Posterior vena cava (tissue), 2 donors: ENCODE measurements at places on chromosomes 16 and 17.

GRCh38 chr16:67425061-67425460, 5.9 kb upstream of the HSD11B2 start:
- DNase-seq: no peak

- no peak for DNase-seq
Measured at GRCh38 chr17:81901167-81902022, 643 bp upstream of the NPB start.

DNA sequence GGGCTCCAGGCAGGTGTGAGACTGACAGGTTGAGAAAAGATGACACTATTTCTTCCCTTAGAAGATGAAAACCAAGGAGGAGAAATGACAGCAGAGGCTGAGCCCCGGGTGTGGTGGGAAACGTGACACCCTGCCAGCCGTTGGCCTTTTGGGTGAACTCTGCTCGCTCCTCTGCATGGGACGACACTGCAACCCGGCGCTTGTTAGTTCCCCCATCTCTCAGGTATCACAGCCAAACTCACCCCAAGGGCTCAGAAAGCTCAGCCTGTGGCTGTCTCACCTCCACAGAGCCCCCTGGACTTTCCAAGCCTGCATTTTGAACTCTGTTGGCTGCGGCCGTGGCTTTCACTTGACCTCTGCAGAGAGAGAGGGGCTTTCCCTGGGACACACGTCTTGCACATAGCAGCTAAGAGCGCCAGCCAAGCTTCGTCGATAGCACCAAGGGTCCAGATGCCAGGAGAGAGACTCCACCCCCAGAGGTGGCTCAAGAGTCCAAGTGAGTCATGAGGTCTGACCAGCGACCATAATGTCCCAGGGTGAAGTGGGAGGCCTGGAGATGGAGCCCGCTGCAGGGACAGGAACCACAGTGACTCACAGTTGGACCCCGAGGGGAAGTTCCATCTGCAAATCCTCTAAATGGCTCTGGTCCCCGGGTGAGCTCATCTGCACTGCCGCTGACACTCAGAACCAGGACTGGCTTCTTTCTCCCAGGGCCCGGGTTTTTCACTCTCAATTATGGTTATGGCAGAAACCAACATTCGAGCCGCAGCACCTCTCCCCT, 301.9 kb downstream of the SOX9 start:
- peak; percentile 90 for DNase-seq

GRCh38 chr16:24409045-24409444, 130.3 kb upstream of the RBBP6 start:
- no peak for DNase-seq

DNA sequence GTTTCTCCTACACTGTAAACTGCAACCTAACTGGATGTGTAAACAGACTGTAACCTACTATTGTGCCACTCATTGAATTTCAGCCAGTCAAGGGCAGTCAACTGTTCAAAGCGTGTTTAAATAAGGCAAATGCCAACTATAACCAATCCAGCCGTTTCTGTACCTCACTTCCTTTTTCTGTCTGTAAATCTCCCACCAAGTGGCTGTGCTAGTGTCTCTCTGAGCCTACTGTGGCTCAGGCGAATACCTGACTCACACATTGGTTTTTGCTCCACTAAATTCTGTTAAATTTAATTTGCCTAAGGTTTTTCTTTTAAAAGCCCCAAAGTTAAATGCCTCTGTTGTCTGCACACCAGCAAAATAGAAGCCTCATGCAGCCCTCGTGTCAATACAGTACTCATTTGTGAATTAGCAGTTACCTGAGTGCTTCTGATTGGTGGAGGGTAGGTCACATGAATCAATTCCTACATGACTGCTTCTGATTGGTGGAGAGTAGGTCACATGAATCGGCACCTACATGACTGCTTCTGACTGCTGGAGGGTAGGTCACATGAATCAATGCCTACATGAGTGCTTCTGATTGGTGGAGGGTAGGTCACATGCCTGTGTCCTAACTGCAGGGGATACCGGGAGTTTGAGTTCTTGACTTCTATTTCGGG, 31.1 kb upstream of the CCR7 start:
- no peak for DNase-seq

DNA sequence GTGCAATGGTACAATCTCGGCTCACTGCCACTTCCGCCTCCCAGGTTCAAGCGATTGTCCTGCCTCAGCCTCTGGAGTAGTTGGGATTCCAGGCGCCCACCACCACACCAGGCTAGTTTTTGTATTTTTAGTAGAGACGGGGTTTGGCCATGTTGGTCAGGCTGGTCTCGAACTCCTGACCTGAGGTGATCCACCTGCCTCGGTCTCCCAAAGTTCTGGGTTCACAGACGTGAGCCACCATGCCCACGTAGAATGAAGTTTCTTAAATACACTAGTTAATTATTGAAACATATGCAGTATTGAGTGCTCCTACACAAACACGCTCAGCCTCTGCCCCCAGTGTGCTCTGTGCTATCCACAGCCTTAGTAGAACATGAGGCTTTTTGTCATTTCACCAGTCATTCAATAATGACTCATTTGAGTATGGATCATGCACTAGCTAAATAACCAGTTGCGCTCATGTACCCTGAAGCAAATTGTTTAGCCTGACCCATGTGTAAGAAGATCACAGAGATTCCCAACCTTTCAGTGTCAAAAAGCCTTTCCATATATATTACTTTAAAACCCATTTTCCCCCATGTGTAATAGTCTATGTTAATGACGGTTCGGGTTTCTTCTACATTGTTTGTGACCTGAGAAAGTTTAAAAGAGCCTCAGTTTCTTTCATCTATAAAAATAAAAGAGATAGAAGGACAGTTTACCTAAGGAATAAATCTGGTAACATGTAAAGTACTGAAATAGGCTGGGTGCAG, 49.7 kb downstream of the TUBD1 start:
- DNase-seq: peak; percentile 88

DNA sequence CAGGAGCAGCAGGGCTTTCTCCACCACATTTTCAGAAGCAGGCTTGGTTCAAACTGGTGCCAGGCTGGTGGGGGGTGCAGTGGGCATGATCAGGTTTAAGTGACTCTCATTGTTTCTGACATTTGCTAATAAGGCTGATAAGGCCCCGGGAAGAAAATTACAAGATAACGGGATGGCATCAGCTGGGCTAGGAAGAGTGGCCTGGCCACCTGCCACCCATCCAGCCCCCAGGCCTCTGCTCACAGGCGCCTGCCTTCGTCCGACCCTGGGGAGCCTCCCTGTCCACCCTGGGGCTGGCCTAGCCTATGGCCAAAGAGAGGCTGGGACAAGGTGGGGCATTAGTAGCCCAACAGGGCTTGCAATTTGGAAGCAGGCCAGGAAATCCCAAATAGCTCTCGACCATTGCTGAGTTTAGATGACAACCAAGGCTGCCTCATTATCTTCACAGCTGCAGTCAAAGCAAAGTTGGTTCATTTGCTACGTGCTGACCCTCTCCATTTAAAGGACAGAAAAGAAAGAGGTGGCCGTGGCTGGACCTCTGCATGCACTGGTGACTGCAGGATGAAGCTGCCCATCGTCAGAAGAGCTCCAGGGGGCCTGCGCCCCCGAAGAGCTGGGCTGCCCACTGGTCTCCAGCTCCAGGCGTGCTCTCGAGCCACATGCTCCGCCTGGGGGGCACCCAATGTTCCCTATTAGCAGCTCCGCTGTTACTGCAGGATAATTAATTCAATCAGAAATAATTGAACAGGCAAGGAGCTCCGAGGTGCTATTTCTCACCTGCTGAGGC, 44.9 kb downstream of the PEMT start:
- no peak for DNase-seq

- DNase-seq: no peak
Measured at GRCh38 chr16:47424846-47425245, 36.0 kb downstream of the ITFG1 start.

- DNase-seq: no peak
Measured at GRCh38 chr17:74971069-74971841, 1.3 kb downstream of the HID1 start.

- peak; percentile 76 for DNase-seq
Measured at GRCh38 chr17:5123343-5124124, 7.7 kb downstream of the USP6 start.
